MG63 (cell line): ENCODE measurements at places on chromosomes 12 and 14.

GRCh38 chr12:42546709-42547108 lies 42.8 kb downstream of the PRICKLE1 start:
- no peak for DNase-seq

DNA sequence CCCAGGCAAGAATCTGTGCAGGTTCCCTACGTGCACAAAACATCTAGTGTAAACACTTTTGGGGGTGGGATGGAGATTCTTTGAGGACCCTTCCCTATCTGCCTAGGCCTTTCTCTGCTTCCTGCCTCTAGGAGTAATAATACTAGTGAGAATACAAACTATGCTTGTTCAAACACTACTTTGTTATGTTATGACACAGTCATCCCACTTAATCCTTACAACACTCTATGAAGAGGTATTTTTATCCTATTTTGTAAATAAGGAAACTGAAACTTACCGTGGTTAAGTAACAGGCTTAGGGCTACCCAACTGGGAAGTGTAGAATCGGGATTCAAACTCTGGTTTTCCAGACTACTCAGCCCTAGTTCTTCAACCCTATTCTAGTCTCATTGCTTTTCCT lies 96.5 kb downstream of the KCNA5 start:
- no peak for DNase-seq

DNA sequence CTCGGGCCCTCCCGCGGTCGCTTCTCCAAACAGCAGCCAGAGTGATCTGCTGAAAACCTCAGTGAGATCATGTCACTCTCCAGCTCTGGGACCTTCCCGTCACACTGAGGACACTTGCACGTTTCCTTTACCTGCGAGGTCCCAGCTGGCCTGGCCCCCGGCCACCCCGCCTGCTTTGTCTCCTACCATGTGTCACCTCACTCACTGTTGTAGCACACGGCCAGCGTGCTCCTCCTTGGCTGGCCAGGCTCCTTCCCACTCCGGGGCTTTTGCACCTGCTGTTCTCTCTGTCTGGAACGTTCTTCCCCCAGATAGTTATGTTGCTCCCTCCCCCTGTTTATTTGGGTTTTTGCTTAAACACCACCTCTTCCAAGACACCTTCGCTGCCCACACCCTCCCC lies 199.0 kb downstream of the TSPAN9 start:
- DNase-seq, result no peak

GRCh38 chr12:11687528-11687927 lies 38.1 kb downstream of the ETV6 start:
- DNase-seq, result no peak

GRCh38 chr12:67826946-67827720 lies 162.1 kb upstream of the IFNG-AS1 start:
- peak; percentile 7 for DNase-seq

DNA sequence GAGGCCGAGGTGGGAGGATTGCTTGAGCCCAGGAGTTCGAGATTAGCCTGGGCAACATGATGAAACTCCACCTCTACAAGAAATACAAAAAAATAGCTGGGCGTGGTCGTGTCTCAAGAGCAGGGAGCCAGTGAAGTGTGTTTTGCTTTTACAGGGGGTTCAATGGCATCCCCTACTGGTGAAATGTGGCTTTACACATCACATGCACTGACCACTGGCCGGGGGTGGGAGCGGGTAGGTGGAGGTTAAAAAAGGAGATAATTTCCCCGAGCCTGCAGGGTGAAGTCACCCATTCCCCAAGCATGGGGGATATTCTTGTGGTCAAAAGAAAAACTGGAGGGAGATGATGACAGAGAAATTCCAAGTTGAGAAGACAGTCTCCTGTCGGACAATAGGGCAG lies 63.6 kb upstream of the PWP1 start:
- peak; percentile 14 for DNase-seq
